Stimulated activated CD8-positive, alpha-beta memory T cell treated with anti-CD3 and anti-CD28 coated beads, Interleukin-2, amount 100 ng/mL, for 1 hour (primary cell): ENCODE measurements at places on chromosomes 5 and 9.

- no peak for DNase-seq
Measured at GRCh38 chr9:21902136-21902535, 92.1 kb downstream of the CDKN2A start.

- DNase-seq = no peak
Measured at GRCh38 chr5:109697339-109697738, 7.6 kb downstream of the MAN2A1 start.

DNA sequence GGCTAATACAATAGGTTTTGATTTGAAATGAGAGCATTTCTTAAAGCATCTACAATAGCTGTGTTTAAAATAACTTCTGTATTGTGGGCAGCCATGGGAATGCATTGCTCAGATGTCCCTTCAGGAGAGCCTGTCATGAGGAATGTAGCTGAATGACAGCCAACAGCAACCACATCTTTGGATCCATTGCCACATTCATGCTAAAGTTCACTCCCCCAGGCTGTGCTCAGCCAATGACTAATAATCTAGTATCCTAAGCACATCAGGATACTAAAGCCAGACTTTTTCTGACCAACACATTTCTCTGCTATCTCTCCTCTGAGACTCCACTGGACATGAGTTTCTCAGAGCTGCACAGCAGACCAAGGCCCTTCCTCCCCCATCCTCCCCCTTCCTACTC lies 45.5 kb downstream of the HTR1A start:
- no peak for DNase-seq

DNA sequence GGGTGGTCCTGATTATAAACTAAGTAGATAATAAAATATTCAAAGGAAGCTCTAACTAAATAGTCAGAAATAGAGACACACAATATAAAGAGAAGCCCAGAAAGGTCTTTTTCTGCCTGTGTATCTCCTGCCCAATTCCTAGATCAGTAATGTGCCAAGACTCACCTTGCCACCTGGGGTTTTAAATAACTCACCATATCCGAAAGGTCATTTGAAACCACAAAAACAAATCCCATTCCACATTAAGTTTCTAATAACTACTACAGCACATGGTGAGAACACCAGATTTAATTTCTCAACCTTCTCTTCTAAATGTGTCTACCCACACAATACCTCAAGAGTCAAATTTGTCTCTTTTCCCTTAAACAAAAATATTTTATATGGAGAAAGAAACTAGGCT lies 75.2 kb downstream of the ZNF608 start:
- DNase-seq = no peak

GRCh38 chr5:127856292-127856691 lies 153.1 kb downstream of the CCDC192 start:
- DNase-seq = no peak
